ENCODE measurements at places on chromosomes 1 and 21.

- DNase-seq, result no peak
Measured at GRCh38 chr1:99710994-99711393, 55.4 kb downstream of the FRRS1 start.

DNA sequence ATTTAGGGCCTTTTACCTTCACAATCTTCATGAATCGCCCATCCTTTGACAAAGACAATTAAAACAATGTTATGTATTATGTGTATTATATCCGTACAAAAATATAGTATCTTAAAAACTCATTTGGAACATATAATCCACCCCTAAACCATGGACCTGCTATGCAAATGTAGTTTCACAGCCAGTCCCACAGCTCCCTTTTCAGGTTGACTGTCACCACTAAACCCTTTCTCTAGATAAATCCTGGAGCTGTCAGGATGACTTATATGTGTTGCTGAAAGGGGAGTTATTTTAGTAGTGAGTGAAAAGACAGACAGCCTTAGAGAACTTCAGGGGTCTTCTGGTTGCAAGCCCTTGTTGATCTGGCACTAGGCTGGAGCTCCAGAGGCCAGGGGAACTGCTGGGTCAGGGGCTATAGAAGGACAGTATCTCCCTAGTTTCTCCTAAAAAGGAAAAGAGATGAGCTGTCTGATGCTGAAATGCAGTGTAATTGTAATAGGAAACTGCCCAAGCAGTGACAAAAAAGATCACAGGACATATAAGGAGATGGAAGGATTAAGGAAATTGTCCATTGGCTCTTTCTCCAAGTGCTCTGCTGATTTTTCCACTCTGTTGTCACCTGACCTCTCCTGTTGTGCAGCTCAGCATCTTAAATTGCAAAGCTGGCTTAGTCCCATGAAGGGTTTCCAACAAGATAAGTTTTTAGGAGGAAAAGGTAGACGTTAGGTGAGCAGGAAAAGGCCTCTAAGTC lies 127.7 kb downstream of the S1PR1 start:
- DNase-seq, result no peak

GRCh38 chr1:221877311-221877710 lies 135.4 kb upstream of the DUSP10 start:
- DNase-seq, result no peak

GRCh38 chr1:234730475-234730769 lies 120.4 kb upstream of the IRF2BP2 start:
- DNase-seq, result no peak

DNA sequence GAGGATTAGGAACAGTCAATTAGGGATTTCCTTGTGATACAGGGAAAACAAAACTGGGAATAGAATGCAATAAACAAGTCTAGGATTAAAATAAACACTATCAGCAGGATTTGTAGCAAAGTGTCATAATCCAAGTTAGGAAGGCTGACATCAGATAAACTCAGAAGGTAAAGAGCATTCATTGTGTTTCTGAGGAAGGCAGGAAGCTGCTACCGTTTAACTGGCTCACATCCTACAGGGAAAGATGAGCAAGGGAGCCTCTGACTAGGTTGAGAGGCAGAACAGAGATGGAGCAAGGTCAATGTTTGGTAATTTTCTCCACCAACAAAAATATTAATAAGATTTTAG lies 124.7 kb downstream of the POU2F1 start:
- no peak for DNase-seq

- no peak for DNase-seq
Measured at GRCh38 chr1:5385096-5385799, 607.0 kb downstream of the NPHP4 start.

DNA sequence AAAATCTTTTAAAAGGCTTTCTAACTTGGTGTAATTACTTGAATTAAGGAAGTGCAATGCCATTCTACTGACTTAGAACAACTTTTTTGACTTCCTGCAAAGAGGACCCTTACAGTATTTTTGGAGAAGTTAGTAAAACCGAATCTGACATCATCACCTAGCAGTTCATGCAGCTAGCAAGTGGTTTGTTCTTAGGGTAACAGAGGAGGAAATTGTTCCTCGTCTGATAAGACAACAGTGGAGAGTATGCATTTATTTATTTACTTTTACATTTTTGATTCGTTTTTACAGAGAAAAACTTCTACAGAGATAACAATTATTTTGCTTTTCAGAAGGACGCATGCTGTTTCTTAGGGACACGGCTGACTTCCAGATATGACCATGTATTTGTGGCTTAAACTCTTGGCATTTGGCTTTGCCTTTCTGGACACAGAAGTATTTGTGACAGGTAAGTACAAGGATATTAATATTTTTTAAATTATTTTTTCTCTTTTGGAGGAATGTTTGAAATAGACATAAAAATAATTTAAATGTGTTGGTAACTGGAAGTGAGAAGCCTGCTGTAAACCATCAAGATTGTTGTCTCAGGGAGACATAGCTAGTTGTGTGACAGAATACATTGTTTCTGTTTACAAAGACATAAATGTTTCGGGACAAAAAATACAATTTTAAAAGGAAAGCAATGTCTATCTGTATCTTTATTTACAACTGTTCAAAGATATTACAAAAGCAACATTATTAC lies at the start of gene PTPRC:
Gene PTPRC (plus strand): TSS at position 147 of the 742 bp plus-strand sequence. CDS start 229 bp downstream, at position 376.
- DNase-seq, result no peak

GRCh38 chr1:170096806-170097340 lies 22.4 kb upstream of the KIFAP3 start:
- no peak for DNase-seq

DNA sequence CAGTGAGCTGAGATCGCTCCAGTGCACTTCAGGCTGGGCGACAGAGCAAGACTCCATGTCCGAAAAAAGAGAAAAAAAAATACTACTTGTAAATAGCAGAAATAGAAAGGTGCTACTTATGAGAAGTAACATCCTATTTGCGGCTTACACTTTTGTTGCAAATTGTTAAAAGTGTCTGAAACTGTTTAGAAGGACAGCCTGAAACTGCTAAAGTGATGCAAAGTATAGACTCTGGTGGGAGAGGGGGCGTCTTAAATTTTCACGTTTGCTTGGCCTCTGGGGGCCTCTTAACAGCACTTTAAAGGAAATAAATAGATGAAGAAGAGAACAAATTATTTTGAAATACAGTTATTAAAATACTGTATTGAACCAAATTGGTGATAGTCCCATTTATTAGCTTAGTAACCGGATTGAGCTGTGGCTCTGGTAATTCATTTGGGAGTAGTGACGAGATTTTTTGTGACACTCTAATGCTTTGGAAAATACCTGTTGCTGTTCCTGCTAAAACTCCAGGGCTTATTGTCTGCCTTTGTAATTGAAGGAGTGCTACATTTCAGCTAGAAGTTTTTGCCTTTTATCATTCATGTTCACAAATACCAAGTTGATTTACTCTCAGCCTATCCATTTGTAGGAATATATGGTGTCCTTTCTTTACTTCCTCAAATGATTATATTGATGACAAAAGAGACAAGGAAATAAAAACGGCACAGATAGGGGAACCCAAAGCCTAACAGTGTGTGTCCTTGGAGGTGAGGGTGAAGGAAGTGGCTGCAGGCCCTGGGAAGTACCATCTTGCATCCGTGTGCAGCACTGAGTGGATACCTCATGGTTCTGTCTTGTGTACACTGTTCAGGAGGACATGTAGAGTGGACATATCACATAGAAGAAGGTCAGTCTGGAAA lies 6.2 kb downstream of the PKNOX1 start:
- no peak for DNase-seq

GRCh38 chr1:246579818-246580217 lies 13.6 kb downstream of the CNST start:
- no peak for DNase-seq

DNA sequence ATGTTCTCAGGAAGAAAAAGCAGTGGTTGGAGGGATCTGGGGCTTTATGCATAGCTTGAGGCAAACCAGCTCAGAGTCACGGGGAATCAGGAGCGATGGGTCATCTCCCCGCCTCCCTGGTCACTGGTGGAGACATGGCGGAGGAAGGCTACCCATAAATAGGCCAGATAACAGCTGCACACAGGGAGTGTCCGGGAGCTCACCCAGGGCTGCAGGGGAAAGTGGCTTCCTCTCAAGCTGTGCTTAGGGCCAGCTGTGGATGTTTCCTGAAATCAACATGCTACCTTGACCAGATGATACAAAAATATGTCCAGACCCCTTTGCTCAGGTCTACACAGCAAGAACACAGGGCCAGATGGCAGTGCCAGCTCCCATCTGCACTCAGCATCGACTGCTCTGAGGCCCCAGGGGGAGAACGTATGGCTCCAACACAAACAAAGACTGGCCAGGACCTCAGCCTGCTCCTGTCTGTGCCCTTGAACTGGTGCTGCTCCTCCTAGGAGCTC lies 27.1 kb upstream of the RERE start:
- DNase-seq, result no peak
